A549 treated with Hydrocortisone at 1 μM for 4 hours (cell line): ENCODE measurements at places on chromosomes 12 and 14. TPM values are rescaled to one million over a fixed set of nuclear protein-coding genes. Genes with fewer than 3 reads are reported as not detected.

Gene SDR9C7
- 0.06 TPM in 1 of 5 replicates, not detected in the others for total RNA-seq

Gene CATSPERB
- not detected in 5 replicates for total RNA-seq

Gene PDE6H
- total RNA-seq, result not detected in 5 replicates

Gene FZD10
- total RNA-seq, result not detected in 5 replicates

Gene MYL6B
- 66.8 to 83.8 TPM (median 78.9 TPM) in 5 replicates for total RNA-seq

Gene LHX5
- 0.02 TPM in 1 of 5 replicates, not detected in the others for total RNA-seq

Gene TAS2R7
- not detected in 5 replicates for total RNA-seq

Gene SLC25A47
- not detected in 5 replicates for total RNA-seq
